Forelimb muscle (tissue), 1 donor: ENCODE measurements at places on chromosomes 5 and 9.
A peak's percentile ranks its signal among the peaks of the same experiment; 100 is the strongest.

- DNase-seq = no peak
These were observed 152.5 kb downstream of the INSYN2B start for GRCh38 chr5:169827769-169828168.

DNA sequence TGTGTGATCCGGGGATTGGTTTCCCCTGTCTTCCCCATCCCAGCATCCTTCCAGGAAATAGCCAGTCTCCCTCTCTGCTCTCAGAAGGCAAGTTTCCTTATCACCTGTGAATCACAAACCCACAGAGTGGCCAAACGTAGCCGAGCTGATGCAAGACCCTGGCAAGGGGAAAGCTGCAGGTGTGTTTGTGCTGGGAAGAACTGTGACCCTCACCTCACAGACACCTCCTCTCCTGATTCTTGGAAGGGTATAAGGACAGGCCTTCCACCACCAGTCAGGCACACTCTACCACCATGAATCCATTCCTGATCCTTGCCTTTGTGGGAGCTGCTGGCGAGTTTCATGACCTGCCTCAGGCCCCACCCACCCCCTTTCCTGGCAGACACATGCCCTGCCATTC is at the start of gene PRSS3:
TSS of gene PRSS3 (plus strand) at position 281 of the 400 bp plus-strand sequence. CDS start at position 294, 13 bp downstream.
- DNase-seq = no peak

GRCh38 chr5:143955141-143955540 is 143.2 kb downstream of the HMHB1 start:
- peak; percentile 68 for DNase-seq

DNA sequence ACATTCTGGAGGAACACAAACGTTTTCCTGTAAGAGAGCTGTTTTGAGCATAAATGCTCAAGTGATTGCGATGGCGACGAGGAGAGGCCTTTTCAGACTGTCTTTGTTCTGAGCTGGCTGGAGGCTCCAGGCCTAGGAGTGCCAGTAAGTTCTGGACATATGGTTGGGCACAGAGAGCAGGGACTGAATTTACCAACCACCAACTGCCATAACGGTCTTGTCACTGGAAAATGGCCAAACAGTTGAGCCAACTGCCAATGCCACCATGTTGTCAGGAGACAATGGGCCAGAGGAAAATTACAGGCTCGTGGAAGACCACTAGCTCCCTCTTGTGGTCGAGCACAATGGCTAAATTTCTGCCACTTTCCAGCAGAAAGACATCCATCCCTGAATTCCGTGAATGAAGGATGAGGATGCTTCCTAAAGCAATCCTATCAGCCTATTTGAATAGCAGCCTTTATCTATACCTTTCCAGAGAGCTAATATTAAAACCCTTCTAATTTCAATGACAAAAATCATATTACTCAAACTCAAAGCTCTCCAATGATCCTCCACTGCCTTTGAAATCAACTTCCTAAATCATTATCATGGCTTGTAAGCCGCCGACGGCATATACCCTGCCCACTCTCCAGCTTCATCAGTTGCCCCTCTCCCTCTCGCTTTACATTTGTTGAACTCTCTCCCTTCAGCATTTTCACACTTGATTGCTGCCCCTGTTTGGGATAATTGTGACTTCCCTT is 66.9 kb upstream of the GLIS3 start:
- no peak for DNase-seq

- DNase-seq = no peak
These were observed 16.7 kb downstream of the TJP2 start for GRCh38 chr9:69190863-69191181.

DNA sequence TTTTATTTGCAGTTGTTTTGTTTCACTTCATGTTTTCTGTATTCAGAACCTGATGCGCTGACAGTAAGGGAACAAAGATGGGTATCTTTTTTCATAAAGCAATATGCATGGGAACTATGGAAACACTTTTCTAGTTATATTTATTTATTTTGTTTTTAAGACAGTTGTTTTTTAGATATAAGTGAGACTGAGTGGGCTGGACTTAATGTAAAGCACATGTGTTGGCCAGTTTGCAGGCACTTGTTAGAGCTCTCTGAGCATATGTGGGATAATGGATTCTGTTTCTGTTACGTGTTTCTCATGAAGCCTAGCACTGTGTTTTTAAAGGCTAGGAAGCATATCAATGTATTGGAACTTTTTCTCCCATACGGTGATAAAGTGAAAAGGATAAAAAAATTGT is 164.1 kb downstream of the PRR16 start:
- DNase-seq = no peak

DNA sequence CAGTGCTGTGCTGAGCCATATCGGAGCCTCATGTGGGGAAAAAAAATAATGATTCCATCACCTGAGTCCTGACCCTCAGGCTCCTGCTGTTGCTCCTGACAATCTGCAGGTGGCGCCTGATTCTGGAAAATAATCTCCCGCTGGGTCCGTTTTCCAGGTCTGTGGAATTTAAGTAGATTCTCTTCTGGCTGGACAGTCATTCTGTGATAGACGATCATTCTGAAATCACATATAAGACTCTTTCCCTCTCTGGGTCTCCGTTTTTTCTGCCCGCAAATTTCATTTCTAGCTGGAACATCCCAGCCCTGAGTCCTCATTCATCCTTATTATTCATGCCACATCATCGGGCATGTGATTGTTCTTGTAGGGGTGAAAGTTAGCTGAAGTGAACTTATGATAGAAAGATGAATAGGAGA is 22.1 kb upstream of the STXBP1 start:
- DNase-seq = peak; percentile 60

DNA sequence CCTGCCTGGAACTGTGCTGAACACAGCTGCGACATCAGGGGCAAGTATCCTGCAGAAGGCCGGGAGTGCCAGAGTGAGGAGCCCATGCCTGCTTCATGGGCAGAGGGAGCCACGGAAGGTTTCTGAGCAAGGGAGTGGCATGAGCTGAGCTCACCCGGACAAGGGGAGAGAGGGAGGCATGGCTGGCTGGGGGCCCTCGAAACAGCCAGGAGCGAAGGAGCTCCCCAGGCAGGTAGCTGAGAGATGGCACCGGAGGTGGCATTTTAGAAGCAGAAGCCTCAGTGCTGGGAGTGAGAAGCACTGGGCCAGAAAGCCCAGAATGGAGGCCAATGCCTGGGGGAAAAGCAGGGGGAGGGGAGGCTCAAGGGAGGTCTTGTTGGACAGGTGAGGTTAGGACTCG is 56.9 kb upstream of the SARDH start:
- DNase-seq = no peak

GRCh38 chr9:124480621-124480981 is 26.6 kb downstream of the NR5A1 start:
- no peak for DNase-seq

DNA sequence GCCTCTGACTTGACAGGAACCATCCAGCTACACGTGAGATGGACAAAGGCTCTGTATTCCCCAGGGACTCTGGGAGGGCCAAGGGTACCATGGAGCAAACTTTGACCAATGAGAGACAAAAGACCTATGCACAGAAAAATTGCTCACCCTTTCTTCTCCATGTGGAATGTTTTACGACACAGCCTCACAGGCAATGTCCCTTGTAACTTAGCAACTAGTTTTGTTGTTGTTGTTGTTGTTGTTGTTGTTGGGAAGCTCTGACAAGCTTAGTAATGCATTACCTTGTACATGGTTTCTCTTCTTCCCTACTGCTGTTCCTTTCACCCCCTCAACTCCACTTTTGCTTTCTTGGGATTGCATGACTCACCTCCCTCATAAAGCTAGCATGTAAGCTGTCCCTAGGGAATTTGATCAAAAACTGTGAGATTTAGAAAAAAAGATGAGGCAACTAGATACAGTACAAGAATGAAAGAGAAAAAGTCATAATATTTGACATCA is 550.9 kb downstream of the RAB3C start:
- DNase-seq = no peak

DNA sequence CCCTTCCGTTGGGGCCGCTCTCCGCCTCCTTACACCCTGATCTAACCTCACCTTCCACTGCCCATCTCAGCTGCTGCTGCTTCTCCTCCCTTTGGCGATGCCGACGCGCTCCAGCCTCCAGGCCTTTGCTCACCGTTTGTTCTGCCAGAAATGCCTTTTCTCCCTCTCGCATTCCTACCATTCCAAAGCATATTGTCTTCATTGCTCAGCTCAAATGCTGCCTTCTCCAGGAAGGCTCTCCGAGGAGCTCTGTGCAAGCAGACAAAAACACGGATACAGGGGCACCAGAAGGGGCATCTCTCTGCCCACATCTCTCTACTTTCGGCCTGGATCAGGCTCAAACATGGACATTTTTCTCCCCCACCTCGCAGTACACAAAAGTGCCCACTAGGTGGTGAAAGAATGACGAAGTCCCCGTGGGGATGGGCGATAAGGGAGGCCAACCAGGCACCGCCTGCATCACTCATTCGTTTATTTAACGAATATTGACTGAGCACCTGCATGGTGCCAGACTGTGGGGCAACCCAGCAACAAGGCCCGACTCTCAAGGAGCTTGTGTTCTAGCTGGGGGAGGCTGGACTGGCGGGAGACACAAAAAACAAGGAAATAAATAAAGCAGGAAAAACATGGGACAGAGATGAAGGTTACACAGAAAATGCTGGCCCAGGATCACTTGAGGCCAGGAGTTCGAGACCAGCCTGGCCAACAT is 7.3 kb upstream of the GRHPR start:
- DNase-seq = no peak

DNA sequence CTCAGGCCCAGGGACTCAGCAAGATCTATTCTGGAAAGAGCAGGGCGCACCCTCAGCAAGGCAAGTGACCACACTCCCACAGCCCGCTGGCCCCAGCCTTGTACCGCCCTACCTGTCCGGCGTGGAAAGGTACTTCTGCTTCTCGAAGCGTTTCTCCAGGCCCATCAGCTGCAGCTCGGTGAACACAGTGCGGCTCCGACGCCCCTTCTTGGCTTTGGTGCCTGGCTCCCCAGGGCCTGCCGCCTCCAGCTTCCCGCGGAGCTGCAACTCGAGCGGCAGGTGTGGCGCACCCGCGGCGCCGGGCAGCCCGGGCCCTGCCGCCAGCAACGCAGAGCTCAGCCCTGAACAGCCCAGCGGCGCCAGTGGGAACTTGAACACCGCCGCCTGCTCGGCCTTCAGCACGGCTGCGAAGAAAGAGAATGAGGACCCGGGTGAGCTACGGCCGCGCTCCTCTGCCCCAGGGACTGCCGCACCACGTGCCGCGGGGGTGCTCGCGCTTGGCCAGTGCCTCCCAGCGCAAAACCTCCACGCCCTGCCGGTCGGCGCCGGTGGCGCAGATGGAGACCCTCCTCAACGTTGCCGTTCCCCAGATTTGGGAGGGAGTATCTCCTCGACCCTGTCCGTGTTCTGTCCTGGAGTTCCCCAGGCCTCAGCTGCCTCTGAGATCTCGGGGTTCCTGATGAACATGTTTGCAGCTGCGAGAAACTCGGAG is 2.2 kb downstream of the BARX1 start:
- no peak for DNase-seq

- DNase-seq = no peak
These were observed 1395.9 kb downstream of the PTPRD start for GRCh38 chr9:9216934-9217333.

DNA sequence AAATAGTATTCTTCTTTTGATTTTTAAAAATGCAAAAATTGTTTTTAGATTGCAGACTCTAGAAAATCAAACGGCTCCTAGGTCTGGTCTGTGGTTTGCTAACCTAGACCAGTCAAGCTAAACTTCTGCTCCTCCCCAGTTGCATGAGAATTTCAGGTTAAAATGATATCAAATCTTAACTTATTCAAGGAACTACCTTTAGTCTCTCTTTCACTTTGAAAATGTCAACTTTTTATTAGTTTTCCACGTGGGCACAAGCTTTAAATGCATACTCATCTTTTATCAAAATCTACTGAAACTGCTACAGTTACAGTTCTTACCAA is 8.8 kb downstream of the CAMK4 start:
- no peak for DNase-seq

DNA sequence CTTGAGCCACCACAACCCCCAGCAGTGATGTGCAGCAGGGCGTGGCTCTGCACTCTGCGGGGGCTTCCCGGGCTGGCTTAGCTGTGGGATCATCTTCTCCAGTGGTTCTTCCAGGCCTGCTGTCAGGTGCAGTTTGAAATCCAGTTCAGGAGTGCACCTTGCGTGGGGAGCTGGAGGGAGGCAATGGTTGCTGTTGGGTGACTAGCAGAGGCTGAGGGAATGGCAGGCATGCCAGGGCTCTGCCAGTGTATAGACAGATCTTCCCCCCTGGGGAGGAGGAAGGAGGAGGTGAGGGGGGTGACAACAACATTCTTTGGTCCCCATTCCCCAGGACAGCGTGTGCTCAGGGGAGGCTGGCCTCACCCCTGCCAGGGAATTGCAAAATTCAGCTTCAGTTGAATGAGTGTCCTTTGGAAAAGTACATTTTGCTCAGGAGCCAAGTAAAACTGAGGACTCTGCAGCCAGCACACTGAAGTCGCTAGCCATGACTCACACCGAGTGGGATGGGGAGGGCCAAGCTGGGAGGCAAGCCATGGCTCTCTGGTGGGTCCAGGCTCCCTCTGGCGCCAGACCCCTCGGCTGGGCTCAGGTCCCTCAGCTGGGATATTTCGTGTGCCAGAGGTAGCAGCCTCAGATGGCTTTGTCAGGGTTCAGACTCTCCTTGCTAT is 35.0 kb downstream of the ERGIC1 start:
- DNase-seq = no peak
